ENCODE measurements at places on chromosomes 1 and 21.

GRCh38 chr1:248007778-248008177 lies 5.7 kb upstream of the OR2L5 start:
- DNase-seq, result no peak

- no peak for DNase-seq
Measured at GRCh38 chr1:241171991-241172390, 185.0 kb downstream of the RGS7 start.

DNA sequence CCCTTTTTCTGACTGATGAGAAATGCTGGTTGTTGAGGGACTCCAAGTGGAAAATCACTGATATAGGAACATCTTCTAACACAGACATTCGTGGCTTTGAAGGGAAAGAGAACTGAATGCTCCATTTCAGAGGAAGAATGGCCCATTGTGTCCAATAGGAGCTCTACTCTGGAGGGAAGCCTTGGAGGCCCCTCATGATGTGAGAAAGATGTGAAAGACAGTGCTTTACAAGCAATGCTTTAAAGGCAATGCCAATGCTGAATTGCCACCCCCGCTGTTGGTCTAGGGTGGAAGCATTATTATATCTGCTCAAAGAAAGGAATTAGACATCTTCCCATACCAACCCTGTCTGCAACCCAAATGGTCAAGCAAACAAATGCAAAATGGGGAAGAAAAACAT lies 13.7 kb downstream of the NMNAT2 start:
- no peak for DNase-seq

DNA sequence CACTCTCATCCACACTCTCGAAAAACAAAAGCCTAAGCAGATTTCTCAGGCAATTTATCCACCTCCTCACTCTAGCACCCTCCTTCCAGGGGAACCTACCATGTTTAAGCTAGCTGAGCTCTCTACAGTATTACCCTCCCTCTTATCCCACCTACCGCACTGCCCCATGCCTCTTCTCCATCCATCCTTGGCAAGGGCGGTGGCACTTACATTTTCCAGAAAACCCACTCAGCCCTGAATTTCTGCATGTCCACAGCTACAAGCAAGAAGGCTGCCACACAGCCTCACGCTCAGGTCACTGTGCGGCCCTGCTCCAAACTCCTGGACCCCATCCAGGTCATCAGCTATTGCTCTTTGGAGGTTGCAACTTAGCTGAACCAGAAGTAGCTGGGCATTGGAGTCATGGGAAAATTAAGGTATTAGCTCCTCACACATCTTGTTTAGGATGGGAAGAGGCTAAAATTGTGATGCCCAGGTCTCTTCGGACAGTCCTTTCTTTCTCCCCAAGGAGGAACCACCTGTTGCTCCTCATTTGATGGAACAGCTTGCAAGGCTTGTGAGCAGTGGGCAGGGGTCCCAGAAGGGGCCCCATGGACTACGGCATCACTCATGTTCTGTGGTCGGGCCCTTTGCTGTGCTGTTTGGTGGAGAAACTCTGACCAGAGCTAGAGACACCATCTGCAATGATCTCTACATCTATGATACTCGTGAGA lies 1.1 kb downstream of the KLHDC9 start:
- no peak for DNase-seq

DNA sequence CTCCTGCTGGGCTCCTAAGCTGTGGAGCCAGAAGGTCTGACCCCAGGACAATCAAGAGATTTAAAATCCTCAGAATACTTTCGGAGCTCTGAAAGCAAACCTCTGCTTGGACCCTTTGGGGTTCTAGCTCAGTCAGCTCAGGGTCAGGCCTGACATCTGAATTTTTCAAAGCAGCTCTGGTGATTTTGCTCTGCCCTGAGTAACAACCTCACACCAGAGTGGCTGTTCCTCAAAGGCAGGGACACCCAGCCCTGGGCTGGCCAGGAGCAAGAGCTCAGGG lies 11.9 kb downstream of the SLC1A7 start:
- DNase-seq, result no peak

DNA sequence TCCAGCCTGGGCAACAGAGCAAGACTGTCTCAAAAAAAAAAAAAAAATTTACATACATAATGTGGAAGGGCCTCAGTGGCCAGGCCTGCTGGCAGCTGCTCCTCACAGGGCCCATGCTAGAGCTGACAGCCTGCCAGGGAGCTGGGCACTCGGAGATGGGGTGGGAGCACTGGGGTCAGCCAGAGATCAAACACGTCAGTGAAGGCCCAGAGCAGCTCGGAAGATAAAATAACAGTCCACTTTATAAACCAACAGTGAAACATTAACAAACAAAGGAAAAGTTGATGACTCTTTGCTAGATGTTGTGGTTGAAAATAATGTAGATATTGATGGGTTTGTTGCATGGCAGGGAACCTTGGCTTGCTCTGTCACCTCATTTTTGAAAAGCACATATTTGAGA lies 42.7 kb downstream of the ATP5PF start:
- DNase-seq, result no peak

GRCh38 chr1:51326839-51327238 lies 3.5 kb downstream of the TTC39A start:
- no peak for DNase-seq

- DNase-seq, result no peak
Measured at GRCh38 chr21:30044447-30045064, 104.8 kb upstream of the GRIK1 start.

GRCh38 chr1:42136466-42136865 lies 16.7 kb upstream of the GUCA2B start:
- no peak for DNase-seq

DNA sequence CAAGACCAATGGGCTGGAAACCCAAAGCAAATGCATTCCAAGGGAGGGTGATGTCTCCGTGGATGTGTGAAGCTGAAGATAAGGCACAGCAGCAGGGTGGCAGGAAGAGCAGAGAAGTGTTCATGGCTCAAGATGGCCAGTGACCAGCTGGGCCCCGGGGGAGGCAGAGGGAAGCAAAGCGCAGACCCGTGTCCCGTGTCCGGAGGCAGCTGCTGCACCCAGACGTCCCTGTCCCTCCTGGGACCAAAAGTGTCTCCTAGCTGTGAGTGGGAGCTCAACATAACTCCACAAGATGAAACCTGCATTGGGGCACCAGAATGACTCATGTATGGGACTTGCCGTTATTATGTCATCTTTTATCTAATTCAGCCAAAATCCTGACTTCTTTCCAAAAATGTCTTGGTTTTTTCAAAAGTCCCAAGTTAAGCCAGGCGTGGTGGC lies 118.2 kb downstream of the RIPK4 start:
- no peak for DNase-seq

DNA sequence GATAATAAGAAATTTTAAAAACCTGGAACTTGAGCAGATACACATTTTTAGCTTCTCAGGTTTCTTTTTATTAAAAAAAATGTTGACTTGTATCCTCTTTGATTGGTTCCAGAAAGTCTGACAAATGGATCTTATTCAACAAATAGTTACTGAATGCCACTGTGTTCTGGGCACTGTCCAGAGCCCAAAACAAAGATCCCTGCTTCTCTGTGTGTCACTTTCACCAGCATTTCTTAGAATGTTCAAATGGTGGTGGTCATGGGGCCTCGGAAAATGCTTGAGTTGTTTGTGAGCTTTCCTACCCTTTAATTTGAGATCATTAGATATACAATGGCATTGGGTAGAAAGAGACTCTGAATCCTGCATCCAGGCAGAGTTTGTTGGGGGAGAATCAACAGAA lies 19.9 kb downstream of the ACTN2 start:
- no peak for DNase-seq

- DNase-seq, result no peak
Measured at GRCh38 chr1:200535605-200536004, 84.9 kb downstream of the KIF14 start.

DNA sequence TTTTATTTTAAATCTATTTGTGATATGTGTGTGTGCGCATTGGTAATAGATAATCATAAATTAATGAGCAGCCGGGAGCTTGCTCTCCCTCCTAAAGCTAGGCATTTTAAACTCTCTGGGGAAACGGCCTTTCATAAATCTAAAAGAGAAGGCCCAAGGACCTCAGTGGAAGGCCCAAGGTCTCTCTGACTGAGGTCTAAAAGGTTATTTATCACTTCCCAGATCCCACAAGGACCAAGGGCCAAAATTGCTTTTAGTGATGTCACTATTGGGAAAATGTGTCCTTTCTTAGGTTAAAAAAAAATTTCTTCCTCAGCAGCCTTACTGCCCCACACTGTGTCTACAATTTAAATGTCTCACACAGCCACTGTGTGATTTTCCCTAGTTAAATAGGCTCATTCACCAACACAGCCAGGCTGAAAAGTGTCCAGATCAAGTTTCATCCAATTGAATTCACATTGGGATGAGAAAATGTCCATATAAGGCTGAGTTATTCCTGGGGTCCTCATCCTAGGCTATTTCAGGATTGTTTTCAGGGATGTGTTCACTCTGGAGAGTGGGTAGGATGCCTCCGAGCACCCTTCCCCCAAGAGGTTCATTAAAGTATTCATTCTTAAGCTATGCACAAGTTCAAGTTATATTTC lies 46.1 kb downstream of the SLC44A3 start:
- no peak for DNase-seq

DNA sequence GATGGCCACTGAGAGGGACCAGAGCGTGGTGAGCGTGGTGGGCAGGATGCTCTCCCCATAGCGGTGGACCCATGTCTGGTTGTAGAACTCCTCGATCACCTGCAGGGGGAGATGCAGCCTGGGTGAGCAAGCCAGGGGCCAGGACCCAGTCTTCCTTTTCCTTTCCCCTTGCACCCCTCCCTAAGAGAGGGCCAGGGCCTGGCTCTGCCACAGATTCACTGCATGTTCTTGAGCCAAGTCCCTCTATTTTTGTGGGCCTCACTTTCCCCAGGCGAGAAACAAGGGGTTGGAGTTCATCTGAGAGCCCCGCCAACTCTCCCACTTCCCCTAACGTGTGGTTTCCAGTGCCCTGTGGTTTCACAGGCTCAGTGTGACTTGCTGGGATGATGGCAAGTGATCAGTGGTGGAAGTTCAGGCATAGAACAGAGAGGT lies 27.5 kb downstream of the SLC2A1 start:
- no peak for DNase-seq

GRCh38 chr1:240611619-240612480 lies at the start of gene GREM2:
Gene GREM2, minus strand, starts transcription at chr1:240612155. Its CDS starts 118,680 bp downstream, at chr1:240493475.
- DNase-seq, result no peak

GRCh38 chr21:37036177-37036576 lies 29.7 kb downstream of the RIPPLY3 start:
- DNase-seq, result no peak

DNA sequence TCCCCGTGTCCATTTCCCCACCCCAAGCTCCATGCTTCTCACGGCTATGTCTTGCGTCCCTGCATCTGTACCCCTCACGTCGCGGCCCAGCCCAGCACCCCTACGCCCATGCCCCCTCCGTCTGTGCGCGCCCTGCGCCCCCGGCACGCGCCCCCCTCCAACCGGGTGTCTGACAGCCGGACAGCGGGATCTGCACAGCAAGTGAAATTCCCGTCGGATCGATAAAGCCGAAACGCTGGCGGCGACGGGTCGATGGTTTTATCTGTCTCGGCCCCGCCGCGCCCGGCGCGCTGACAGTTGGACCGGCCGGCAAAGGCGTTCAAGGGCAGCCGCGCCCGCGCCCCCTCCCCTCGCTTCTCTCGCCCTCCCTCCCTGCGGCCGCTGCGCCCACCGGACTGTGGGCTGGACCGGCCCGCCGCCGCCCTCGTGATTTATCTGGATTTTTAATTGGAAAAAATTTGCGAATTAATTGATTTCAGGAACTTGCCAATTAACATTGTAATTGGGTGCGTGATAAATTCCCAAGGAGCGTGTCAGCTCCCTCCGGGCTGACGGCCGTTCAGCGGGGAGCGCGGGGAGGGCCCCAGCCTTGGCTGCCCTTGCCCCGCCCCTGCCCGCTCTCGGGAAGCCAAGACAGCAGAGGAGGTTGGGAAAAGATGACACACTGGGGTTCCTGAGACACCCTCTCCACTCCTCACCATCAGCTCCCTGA lies 57.1 kb downstream of the TMEM53 start:
- DNase-seq, result no peak

DNA sequence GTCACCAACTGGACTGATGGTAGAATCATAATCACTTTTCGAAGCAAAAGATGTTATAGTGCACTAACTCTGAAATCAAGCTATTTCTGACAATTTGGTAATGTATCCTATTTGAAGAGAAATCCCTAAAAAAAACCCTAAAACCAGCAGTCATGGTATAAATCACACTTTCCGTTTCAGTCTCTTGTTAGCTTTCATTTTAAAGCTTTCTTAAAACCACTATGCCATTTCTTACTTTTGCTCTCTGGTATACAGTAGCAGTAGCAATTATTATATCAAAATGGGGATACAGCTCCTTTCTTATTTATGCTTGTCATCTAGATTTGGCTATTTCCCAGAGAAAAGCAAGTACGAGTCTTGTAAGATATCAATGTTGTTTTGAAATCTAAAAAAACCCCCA lies 323.3 kb downstream of the KCTD3 start:
- no peak for DNase-seq

Measured in stimulated activated CD4-positive, alpha-beta T cell treated with anti-CD3 and anti-CD28 coated beads, TNF-alpha, amount 100 ng/mL, for 1 hour (primary cell).